Activated naive CD4-positive, alpha-beta T cell treated with anti-CD3 and anti-CD28 coated beads for 36 hours (primary cell): ENCODE measurements at places on chromosomes 1 and 21.

- DNase-seq, result no peak
Observed at GRCh38 chr1:105678334-105678733, 1378.1 kb upstream of the PRMT6 start.

GRCh38 chr1:59355361-59355760, 58.5 kb downstream of the FGGY start:
- DNase-seq, result no peak

- no peak for DNase-seq
Observed at GRCh38 chr1:26768755-26769154, 19.0 kb upstream of the PIGV start.

DNA sequence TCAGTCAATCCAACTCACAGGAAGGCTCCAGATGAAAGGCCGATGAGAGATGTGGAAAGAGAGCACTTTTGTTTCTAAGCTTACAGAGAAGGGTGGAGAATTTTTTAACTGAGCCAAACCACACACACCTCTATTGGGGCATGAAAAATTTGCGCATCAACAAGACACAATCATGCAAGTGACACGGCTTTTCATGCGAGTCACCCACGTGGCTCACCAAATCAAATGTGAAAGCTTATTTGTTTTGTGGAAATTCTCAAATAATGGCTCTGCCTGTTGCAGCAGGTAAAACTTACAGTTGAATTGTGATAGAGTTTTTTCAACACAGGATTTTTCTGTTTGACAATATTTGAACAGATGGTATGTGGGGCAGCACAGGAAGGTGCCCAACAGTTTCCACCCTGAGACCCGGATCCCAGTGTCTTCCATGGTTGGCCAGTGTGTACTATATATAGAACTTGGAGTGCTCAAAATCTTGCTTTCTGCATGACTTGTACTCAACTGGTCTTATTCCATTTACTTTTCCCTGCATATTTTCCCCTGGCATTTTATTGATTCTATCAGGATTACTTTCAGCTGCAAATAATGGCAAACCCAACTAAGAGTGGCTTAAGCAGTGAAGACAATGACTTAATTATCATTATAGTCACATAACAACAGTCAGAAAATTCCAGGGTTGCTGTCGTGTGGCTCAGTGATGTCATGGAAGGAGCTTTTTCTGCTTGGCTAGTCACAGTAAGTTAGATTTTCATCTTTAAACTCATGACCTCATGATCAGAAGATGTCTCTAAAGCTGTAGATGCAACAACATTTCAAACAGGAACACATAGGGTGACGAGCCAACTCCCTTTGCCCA, 90.6 kb upstream of the SIM2 start:
- DNase-seq, result no peak

DNA sequence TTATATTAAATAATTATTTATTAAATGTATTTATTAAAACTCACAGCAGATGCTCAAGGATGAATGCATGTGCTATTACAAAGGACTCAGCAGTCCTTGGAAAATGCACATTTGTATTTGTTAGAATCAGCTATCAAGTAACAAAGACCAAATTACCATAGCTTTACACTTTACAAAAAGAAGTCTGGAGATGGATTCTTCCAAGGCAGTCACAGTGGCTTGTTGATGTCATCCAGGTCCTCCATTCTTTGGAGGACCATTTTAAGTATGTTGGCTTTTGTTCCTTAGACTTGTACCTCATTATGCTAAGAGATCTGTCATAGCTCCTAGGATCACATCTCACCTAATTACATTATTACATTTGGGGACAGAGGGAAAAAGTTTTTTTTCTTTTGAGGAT, 63.4 kb downstream of the NTMT2 start:
- no peak for DNase-seq

DNA sequence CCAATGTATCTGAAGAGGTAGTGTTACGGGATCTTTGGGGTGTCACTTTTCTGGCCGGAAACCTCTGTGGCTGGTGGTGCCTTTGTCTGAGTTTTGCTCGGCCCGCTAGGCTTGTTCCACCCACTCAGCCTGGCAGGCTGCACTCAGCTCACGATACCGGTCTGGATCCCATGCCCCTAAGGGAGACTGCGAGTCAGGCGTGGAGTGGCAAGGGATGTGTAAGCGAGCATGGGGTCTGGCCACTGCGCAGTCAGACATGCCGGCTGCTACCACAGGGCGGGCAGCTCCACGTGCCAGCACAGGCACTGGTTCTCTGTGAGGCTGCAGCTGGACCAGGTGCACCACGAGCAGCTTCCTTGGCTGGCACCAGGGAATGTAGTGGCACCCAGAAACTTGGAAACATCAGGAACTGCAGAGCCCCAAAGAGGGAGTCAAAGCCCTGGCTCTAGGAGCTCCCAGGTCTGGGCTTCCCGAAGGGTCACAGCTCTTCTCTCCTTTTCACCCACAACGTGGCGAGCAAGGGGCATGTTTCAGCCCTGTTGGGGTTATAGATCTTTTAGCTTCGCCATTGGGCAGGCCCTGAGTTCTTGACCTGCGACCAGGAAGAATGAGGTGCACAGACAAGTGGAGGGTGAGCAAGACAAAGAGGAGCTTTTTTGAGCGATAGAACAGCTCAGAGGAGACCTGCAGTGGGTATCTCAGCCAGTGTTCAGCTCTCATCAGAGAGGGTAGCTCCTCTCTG, 23.8 kb upstream of the LRRC8C start:
- peak; percentile 65 for DNase-seq

GRCh38 chr21:15804247-15805005, 74.6 kb downstream of the USP25 start:
- DNase-seq, result no peak

DNA sequence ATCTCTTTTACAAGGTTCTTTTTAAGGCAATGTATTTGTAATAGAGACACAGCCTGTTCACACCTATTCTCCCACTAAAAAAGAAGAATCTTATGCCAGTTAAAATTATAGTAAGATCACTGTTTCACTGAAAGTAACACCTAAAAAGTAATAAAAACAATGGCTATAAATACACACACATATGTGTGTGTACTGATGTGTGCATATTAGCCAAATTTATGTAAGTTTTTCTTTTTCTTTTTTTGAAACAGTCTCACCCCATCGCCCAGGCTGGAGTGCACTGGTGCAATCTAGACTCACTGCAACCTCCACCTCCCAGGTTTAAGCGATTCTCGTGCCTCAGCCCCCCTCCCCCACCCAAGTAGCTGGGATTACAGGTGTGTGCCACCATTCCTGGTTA, 56.8 kb upstream of the SLC30A10 start:
- DNase-seq, result no peak

- peak; percentile 19 for DNase-seq
Observed at GRCh38 chr1:31412732-31413404, at the start of gene SERINC2. TSS of gene SERINC2 (plus strand) at chr1:31413213. CDS start at chr1:31413266, 53 bp downstream.

- no peak for DNase-seq
Observed at GRCh38 chr1:224621813-224622682, 5.9 kb downstream of the CNIH3 start.

DNA sequence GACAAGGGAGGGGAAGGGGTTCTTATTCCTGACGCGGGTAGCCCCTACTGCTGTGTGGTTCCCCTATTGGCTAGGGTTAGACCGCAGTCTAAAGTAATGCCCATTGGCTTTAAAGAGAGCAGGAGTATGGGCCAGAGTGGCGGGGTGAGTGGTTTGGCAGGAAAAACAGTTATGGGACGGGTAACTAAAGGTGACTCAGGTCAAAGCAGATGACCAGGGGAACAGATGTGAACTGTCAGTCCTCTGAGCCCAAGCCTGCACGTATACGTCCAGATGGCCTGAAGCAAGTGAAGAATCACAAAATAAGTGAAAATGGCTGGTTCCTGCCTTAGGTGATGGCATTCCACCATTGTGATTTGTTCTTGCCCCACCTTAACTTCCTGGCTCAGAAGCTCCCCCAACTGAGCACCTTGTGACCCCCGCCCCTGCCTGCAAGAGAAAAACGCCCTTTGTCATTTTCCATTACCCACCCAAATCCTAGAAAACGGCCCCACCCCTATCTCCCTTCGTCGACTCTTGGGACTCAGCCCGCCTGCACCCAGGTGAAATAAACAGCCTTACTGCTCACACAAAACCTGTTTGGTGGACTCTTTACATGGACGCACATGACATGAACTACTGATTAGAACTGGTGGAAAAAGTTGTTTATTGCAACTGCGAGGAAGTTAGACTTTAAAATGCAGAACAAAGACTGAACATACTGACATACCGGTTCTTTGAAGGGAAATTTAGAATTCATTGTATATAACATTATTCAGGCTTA, 758 bp upstream of the ATAD3B start:
- DNase-seq, result peak; percentile 15

DNA sequence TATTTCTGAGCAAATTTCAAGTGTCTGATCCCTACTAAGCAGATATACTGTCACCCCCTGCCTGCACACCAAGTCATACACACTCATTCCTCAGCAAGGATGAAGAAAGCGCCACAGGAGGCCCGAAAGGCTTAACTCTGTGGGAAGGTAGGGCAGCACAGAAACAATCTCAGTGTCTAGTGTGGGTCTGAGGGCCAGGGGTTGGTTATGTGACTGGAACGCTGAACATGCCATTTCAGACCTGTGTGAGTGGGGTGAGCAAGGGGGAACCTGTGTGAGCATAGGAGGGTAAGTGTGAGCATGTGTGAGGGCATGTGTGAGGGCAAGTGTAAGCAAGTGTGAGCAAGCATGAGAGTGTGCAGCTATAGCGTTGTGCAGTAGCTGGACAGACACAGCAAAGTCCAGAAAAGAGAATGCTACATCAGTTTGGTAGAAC, 6.2 kb downstream of the ITPKB start:
- peak; percentile 45 for DNase-seq

DNA sequence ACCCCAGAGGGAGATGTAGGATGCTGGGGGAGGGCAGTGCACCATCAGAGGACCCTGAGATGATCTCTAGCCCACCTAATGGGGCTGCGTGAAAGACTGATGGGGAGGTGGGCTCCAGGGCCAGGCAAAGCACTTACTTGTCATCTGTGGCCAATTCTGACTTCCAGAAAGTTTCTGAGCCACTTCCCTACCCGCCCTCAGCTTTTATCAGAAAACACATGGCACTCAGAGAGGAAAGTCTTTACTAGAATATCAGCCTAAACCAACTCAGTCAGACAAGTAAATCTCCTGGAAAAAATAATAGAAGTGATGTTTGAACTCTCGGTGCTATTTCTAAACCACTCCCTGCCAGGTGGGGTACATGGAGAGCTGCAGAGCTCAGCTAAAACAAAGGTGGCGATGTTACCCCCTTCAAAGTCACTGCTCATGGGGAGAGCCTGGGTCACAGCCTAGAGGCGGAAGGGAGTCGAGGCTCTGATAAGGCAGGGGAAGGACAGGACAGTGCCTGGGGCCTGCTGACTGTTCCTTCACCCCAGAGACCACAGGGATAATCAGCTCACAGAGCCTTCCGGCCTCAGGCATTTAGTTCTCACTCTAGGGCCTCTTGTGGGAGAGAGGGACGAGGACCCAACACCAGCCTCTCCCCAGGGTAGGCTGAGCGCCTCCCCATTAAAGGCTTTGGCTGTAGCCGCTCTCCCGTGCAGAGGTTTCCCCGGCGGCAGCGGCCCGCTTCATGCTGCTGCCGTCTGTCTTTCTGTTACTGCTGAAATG, 14.2 kb downstream of the SMIM12 start:
- DNase-seq, result no peak

DNA sequence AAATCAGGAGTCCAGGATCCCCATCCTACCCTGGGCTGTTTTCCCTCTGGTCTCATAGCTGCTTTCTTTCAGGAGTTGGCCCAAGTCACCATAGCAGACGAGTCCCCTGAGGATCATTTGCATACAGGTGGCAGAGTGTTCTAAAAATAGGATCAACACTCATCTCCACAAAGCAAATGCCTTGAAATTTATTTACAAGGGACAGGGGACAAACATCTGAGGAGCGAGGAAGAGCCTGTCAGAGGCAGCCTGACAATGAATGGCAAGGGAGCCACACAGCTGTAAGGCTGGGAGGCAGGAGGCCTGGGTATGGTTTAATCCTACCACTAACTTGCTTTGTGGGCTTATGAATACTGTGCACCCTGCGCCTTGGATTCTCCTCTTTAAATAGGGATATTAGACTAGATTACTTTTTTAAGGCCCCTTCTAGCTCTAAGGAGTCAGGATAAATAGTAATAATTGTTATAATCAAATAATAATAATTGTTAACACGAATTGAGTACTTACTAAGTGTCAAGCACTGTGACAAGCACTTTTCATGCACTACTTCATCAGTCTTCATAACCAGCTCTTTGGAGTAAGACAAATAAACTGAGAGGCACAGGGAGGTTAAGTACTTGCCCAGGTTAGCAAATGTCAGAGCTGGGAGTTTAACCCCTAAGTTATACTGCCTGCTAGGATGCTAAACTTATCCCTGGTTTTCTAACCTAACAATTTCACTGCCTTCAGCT, 34.5 kb downstream of the RAB3B start:
- no peak for DNase-seq

- no peak for DNase-seq
Observed at GRCh38 chr1:44293761-44294315, 61.2 kb downstream of the ERI3 start.
